HFF-Myc (cell line): ENCODE measurements at places on chromosomes 4 and X.

GRCh38 chr4:186169333-186169944 is 21.9 kb upstream of the CYP4V2 start:
- no peak for DNase-seq

GRCh38 chr4:19580095-19580494 is 671.6 kb upstream of the SLIT2 start:
- no peak for DNase-seq

DNA sequence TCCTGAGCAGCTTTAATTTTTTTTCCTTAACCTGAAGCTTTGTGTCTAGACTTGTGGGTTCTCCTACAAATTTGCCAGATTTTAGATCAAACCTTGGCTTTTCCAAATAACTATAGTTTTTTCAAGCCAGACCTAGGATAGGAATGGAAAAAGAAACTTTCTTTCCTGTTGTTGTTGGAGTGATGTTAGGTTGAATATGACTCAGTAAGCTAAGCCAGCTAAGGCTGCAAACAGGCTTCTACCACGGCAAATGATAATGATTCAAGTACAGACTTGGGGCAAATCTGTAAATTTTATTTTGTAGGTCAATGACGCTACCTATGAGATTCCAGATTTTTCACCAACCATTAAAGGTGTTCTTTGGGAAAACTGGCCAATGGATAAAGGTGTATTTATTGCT is 45.6 kb downstream of the WDR19 start:
- DNase-seq: no peak

DNA sequence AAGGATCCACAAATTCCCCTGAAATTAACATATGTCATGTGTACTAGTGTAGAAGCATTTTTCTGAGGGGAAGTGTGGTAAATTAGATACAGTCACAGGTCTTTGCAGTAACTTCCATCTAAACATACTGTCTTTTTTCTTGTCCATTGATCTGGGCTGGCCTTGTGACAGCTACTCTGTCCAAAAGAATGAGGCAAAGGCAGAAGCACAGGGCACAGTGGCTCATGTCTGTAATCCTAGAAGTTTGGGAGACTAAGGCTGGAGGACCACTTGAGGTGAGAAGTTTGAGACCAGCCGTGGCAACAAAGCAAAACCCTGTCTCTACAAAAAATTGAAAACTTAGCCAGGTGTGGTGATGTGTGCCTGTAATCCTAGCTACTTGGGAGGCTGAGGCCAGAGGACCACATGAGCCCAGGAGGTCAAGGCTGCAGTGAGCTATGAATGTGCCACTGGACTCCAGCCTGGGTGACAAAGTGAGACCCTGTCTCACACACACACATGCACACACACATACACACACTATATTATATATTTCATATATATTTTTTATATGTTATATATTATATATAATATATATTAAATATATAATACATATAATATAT is 47.6 kb downstream of the HAND2 start:
- no peak for DNase-seq

- no peak for DNase-seq
Observed at GRCh38 chrX:149568701-149569296, 18.5 kb downstream of the MAGEA9B start.

DNA sequence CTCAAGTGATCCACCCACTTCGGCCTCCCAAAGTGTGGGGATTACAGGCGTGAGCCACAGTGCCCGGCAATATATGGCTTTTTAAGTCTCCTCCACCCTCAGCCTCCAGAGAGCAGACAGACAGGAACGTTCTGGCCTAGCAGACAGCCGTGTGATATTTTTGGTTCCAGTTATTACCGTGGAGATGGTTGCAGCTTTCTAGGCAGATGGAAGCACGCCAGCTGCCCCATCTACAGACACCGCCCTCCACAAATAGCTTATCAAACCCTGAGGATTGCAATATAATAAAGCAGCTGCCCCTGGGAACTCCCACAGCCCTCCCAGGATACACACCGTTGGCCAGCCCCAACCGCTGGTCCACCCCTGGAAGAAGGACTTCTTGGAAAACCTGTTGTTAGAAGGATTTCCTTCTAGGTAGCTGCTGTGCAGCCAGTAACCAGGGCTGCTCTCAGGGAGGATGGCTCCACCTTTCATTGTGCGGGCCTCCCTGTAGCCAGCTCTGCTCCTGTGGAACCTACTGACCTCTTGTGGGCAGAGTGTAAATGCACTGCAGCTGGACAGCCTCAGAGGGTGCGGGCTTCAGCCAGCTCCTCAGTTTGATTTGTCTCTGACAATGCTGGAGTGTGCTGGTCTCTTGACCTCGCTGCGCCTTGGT is 44.0 kb downstream of the SLC25A5 start:
- DNase-seq: peak; percentile 21
